Cerebellum (tissue), 4 donors: ENCODE measurements at places on chromosomes 13 and 19. TPM values are rescaled to one million over a fixed set of nuclear protein-coding genes. Genes with fewer than 3 reads are reported as not detected.

The KIR3DL1 gene
- total RNA-seq, result not detected

The TEX26 gene
- total RNA-seq, result 1.3 TPM

DNA sequence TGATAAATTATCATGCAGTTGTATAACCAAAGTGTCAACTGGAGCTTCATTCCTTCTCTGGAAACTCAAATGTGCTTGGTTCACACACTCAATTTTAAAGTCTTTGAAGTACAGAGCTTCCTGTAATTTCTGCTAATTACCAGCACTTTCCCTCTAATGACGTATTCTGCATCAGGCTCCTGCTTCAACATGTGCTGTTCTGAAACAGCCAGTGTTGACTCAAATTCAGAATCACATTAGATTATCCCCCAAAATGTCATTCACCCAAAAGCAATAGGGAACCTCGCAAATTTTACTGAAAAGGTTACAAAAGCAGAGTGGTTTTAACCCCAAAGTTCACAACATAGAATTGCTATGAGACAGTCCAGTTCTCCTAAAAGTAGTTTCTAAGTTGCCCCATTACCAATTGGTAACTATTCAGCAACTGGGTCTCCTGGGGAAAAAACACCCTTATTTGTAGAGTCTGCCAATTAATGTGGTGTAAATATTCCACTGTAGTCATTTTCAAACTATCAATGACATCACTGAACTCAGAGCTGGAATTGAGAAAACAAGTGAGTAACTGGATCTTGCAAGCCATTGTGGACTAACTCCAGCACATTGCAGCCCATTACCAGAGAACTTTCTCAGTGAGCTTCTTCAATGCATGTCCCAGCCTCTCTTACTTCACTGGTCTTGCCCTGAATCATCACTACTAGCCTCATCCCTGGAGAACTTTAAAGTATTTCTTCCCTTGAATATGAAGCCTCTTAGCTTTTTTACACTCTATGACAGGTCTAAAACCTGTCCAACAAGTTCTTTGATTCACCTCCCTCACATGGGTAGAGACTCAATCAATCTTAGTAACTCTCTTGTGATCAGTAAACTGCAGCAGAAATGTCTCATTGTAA is 955.4 kb downstream of the EFNB2 start:
- DNase-seq, result no peak

The KCNK6 gene
- 1.7 TPM for total RNA-seq

GRCh38 chr13:101465877-101466276 is 13.4 kb downstream of the ITGBL1 start:
- DNase-seq, result no peak

The CYP4F2 gene
- not detected for total RNA-seq

DNA sequence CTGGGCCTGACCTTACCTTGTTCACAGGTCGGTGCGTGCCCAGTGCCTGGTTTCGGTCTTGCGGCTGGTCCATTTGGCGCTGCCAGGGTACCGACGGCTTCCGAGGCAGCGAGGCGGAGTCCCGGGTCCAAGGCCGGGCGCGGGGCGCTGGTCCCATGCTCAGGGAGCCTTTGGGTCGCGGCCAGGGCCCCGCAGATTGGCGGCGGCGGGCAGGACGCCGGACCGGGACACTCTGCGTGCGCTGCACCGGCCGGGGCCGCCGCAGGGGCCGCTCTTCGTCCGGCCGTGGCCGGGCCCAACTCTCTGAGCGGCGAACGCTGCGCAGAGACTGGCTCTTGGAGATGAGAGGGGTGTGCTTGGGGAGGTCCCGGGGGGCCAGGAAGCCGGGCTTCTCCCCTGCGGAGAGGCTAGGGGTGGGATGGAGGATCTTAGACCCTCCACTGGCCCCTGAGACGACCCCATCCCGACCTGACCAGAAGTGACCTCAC is 3.4 kb upstream of the WIZ start:
- DNase-seq, result no peak

The DCAF15 gene
- total RNA-seq, result 11.6 TPM

- DNase-seq, result no peak
These were observed 6.8 kb downstream of the GIPC3 start for GRCh38 chr19:3591876-3592613.

The ZNF426 gene
- 21.1 TPM for total RNA-seq

- DNase-seq, result no peak
These were observed 153.8 kb upstream of the UBL3 start for GRCh38 chr13:30004204-30004603.

The CABP5 gene
- not detected for total RNA-seq
